Effector memory CD4-positive, alpha-beta T cell (primary cell): ENCODE measurements at places on chromosomes 12 and 14.

GRCh38 chr14:53793790-53794505 lies 162.7 kb downstream of the BMP4 start:
- no peaks in the 10 kb centered on the region for H3K27me3 ChIP-seq
- H3K27ac ChIP-seq, result no peak overlapping the region
- H3K36me3 ChIP-seq, result no peaks in the 10 kb centered on the region
- H3K4me1 ChIP-seq, result no peaks in the 10 kb centered on the region
- no peak overlapping the region for H3K4me3 ChIP-seq

GRCh38 chr12:116441292-116441691 lies 117.9 kb upstream of the MAP1LC3B2 start:
- no peak overlapping the region for H3K27ac ChIP-seq
- H3K36me3 ChIP-seq, result no peaks in the 10 kb centered on the region
- no peaks in the 10 kb centered on the region for H3K4me1 ChIP-seq

DNA sequence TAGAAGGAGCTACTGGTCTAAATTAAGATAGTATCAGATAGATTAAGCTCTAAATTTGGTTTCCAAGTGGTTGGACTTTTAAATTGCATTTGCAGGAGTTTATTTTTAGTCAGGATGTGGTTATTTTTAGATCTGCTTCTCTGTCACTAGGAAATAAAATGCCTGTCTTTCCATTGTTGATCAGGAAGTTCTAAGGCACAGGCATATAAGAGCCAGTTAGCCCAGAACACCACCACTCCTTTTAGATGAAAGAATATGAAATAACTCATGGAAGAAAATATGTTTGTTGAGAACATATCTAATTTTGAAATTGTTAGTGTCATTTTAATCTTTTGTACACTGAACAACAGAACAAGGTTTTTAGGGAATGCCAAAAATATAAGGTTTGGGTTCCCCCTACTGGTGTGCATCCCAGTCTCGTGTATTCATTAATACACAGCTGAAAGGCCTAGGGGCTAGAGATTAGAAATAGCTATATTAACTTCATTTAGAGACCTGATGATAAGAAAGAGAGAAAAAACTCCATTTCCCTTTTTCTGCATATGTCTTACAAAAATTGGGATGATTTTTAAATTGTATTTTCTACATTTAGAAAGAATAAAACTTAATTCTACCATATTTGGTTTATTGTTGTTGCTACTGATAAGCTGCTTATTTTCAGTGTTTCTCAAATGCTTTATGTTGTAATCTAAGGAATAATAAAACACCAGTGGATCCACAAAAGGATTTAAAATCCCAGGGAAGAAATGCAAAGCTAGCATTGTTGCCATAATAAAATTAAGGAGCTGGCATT lies 67.2 kb downstream of the RIC8B start:
- no peak overlapping the region for H3K27ac ChIP-seq
- no peaks in the 10 kb centered on the region for H3K27me3 ChIP-seq
- H3K4me3 ChIP-seq, result no peak overlapping the region
- no peaks in the 10 kb centered on the region for H3K4me1 ChIP-seq
- peaks cover 20% of the 10 kb centered on the region for H3K36me3 ChIP-seq

- H3K27ac ChIP-seq, result no peak overlapping the region
- no peak overlapping the region for H3K4me3 ChIP-seq
- H3K27me3 ChIP-seq, result no peaks in the 10 kb centered on the region
- H3K36me3 ChIP-seq, result no peaks in the 10 kb centered on the region
- no peak for DNase-seq
Observed at GRCh38 chr14:101654051-101654450, 92.8 kb downstream of the DIO3 start.

GRCh38 chr14:101477648-101478047 lies 83.6 kb upstream of the DIO3 start:
- no peaks in the 10 kb centered on the region for H3K4me1 ChIP-seq
- H3K27me3 ChIP-seq, result no peaks in the 10 kb centered on the region
- no peak overlapping the region for H3K27ac ChIP-seq
- no peak overlapping the region for H3K4me3 ChIP-seq
- DNase-seq, result no peak

- no peaks in the 10 kb centered on the region for H3K27me3 ChIP-seq
- no peak overlapping the region for H3K27ac ChIP-seq
- H3K4me1 ChIP-seq, result no peaks in the 10 kb centered on the region
- no peaks in the 10 kb centered on the region for H3K36me3 ChIP-seq
- no peak for DNase-seq
- H3K4me3 ChIP-seq, result no peak overlapping the region
Observed at GRCh38 chr12:18246066-18246465, 15.3 kb upstream of the PIK3C2G start.

DNA sequence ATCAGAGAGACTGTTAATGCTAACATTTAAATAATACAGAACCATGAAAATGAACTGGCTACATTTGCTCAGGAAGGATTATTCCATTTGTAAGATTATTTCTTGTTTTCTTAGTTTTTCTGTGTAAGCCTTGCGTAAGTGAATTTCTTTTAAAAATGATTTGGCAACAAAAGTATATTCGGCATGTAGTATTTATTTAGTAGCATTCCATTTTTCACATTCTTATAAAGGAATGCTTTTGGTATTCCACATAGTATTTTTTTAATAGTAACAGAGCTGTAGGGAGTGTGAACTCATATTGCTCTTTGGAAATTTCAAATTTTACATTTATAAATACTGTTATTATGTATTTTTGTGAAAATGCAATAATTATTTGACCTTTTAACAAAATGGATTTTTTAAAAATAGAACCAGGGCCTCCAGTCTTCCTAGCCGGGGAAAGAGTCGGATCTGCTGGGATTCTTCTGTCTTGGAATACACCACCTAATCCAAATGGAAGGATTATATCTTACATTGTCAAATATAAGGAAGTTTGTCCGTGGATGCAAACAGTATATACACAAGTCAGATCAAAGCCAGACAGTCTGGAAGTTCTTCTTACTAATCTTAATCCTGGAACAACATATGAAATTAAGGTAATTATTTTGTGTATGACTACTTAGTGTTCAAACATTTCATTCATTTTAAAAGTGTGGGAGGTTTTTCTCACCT lies 1.2 kb downstream of the PTPRQ start:
- no peaks in the 10 kb centered on the region for H3K27me3 ChIP-seq
- no peaks in the 10 kb centered on the region for H3K36me3 ChIP-seq
- no peak overlapping the region for H3K4me3 ChIP-seq
- H3K4me1 ChIP-seq, result no peaks in the 10 kb centered on the region
- DNase-seq, result no peak

DNA sequence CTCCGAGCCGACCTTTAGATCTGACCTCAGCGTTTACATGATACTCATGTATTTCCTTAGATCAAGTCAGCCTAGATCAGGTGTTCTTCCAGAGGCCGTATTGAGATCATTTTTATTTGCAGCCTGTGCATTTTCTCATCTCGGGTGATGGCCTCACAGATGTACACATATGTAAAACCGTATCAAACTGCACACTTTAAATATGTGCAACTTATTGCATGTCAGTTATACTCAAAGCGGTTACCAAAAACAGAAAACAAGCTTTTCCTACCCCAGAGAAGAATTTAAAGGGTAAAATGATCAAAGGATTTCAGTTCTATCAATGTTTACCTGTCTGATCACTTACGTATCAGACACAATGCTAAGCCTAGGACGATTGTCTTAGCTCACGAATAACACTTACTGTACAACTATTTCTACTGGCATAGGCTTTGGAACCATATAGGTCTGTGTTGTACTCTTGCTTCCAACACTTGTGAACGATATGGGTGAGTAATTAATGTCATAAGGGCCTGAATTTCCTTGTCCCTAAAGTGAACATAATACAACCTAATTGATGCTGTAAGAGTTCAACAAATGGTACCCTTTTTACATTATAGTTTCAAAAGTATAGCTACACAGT lies 628 bp upstream of the LLPH start:
- peak overlapping the region; percentile 79 for H3K27ac ChIP-seq
- peaks cover 7% of the 10 kb centered on the region for H3K4me1 ChIP-seq
- H3K27me3 ChIP-seq, result no peaks in the 10 kb centered on the region
- peak overlapping the region; percentile 72 for H3K4me3 ChIP-seq
- DNase-seq, result no peak

DNA sequence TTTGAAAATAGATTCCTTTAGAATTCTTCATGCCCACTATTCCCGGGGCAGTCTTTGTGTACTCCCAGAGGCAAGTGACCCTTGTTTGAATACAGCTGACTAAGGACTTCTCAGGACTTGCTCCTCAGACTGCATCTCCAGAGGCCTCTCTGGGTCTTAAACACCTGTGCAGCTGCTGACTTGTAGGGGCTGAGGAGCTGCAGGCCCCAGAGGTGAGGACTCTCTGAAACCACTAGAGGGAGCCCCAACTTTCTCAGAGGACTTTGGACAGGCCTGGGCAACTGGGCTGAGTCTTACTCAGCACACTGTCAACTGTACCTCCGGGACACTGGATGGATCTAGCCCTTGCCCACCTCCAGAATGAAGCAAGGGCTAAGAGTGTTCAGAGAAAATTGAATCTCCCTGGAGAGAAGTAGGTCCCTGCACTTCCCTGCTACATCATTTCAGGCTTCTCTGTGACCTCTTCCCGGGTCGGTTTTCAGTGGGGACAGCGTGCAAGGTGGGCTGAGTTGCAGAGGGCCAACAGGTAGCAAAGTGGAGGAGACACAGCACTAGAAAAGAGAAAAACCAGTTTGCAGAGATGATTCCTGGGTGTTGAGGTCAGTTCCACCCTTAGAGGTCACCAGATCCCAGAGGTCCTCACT lies 164.6 kb downstream of the TMEM117 start:
- H3K27me3 ChIP-seq, result no peaks in the 10 kb centered on the region
- H3K4me1 ChIP-seq, result no peaks in the 10 kb centered on the region
- H3K4me3 ChIP-seq, result no peak overlapping the region

GRCh38 chr12:18207266-18207665 lies 54.1 kb upstream of the PIK3C2G start:
- no peaks in the 10 kb centered on the region for H3K4me1 ChIP-seq
- H3K27me3 ChIP-seq, result no peaks in the 10 kb centered on the region
- no peak overlapping the region for H3K4me3 ChIP-seq
- H3K36me3 ChIP-seq, result no peaks in the 10 kb centered on the region
- no peak overlapping the region for H3K27ac ChIP-seq

GRCh38 chr14:75123991-75124390 lies 2.9 kb downstream of the NEK9 start:
- no peak overlapping the region for H3K27ac ChIP-seq
- no peaks in the 10 kb centered on the region for H3K27me3 ChIP-seq
- peaks cover 23% of the 10 kb centered on the region for H3K4me1 ChIP-seq
- DNase-seq, result no peak

- no peaks in the 10 kb centered on the region for H3K4me1 ChIP-seq
- H3K27ac ChIP-seq, result no peak overlapping the region
- no peak for DNase-seq
Observed at GRCh38 chr12:100955139-100955538, 160.6 kb downstream of the ANO4 start.

DNA sequence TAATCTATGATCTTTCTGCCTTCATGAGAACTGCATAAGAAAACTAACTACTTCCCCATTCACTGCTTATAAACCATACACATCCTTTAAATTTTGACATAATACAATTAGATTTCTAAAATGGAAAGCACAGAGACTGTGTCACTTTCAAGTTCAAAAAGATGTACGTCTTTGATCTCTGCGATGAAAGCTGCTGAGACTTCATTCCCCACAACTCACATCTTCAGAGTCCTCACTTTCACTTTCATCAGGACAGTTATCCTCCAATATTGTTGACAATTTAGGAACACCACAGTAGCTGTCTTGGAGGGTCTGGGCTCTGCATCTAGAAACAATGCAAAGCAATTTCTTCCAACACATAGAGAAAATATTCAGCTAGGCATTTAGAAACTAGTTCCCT lies 47.9 kb upstream of the KCNC2 start:
- no peak overlapping the region for H3K4me3 ChIP-seq
- no peaks in the 10 kb centered on the region for H3K4me1 ChIP-seq
- H3K27me3 ChIP-seq, result no peaks in the 10 kb centered on the region
- no peak for DNase-seq
- H3K27ac ChIP-seq, result no peak overlapping the region

- H3K4me3 ChIP-seq, result no peak overlapping the region
- DNase-seq, result no peak
- no peaks in the 10 kb centered on the region for H3K4me1 ChIP-seq
Observed at GRCh38 chr12:39372929-39373328, 70.0 kb downstream of the KIF21A start.

GRCh38 chr14:86203843-86204242 lies 673.9 kb downstream of the FLRT2 start:
- DNase-seq, result no peak
- no peak overlapping the region for H3K4me3 ChIP-seq
- no peaks in the 10 kb centered on the region for H3K36me3 ChIP-seq
- no peaks in the 10 kb centered on the region for H3K27me3 ChIP-seq
- H3K4me1 ChIP-seq, result no peaks in the 10 kb centered on the region
- H3K27ac ChIP-seq, result no peak overlapping the region

- H3K4me1 ChIP-seq, result no peaks in the 10 kb centered on the region
- no peak overlapping the region for H3K27ac ChIP-seq
- no peak for DNase-seq
- no peaks in the 10 kb centered on the region for H3K36me3 ChIP-seq
- H3K27me3 ChIP-seq, result no peaks in the 10 kb centered on the region
Observed at GRCh38 chr12:77087427-77087826, 22.1 kb upstream of the E2F7 start.

DNA sequence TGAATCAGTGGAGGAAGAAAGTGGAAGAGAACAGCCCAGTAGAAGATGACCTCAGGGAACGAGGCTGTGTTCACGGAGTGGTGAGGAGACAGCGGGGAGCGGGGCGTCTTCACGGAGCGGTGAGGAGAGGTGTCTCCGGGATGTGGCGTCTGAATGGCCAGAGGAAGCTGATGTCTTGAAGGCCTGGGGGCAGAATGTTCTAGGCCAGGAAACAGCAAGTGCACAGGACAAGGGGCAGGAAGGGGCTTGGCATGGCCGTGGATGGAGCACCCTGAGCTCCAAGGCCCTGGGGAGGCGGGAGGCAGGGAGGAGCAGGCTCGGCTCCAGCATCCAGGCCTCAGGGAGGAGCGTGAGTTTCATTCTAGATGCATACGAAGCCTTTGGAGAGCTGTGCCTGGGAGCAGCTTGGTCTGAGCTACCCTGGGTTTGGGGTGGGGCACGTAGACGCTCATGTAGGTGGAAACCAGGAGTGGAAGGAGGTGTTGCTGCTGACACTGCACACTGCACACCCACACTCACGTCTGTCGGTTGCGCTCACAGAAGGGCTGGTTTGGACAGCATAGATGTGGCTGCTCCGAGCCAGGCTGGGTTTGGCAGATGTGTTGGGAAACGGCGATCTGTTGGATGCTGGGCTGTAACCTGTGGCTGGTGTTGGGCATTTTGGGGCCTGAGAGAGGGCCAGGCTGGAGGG lies 131.6 kb downstream of the ADGRD1 start:
- no peaks in the 10 kb centered on the region for H3K27me3 ChIP-seq
- H3K4me3 ChIP-seq, result no peak overlapping the region
- H3K4me1 ChIP-seq, result no peaks in the 10 kb centered on the region
- no peaks in the 10 kb centered on the region for H3K36me3 ChIP-seq
